ENCODE measurements at places on chromosomes 5 and 9. TPM values are rescaled to one million over a fixed set of nuclear protein-coding genes. Genes with fewer than 3 reads are reported as not detected.

The ACTBL2 gene
- 5.8 TPM for total RNA-seq

The PTGS1 gene
- total RNA-seq, result 4.7 TPM

The NELFB gene
- total RNA-seq, result 21.3 TPM

The CARTPT gene
- total RNA-seq, result not detected

The CCDC152 gene
- total RNA-seq, result 3.1 TPM

The MARCOL gene
- not detected for total RNA-seq

The SLC6A3 gene
- total RNA-seq, result not detected

The BHMT2 gene
- 3.0 TPM for total RNA-seq

The ANKRD18A gene
- total RNA-seq, result 2.8 TPM

The CDH9 gene
- total RNA-seq, result not detected

The SPATA31C1 gene
- total RNA-seq, result not detected

The QRFP gene
- not detected for total RNA-seq

The LECT2 gene
- total RNA-seq, result not detected

The CXCL14 gene
- total RNA-seq, result 288 TPM

The DBH gene
- under 0.01 TPM for total RNA-seq

The INVS gene
- 29.1 TPM for total RNA-seq

The SPATA31E1 gene
- total RNA-seq, result not detected

The BRD9 gene
- total RNA-seq, result 33.9 TPM

The GPR151 gene
- not detected for total RNA-seq

The LCN9 gene
- not detected for total RNA-seq

The KIAA1191 gene
- total RNA-seq, result 41.9 TPM

The ZDHHC11B gene
- 0.89 TPM for total RNA-seq

The MARVELD2 gene
- total RNA-seq, result 5.5 TPM

The SPARC gene
- total RNA-seq, result 3,092 TPM

The STPG3 gene
- total RNA-seq, result not detected

The GPR150 gene
- not detected for total RNA-seq

The RLN1 gene
- total RNA-seq, result not detected

The DAB2IP gene
- total RNA-seq, result 12.8 TPM

The ADAMTS16 gene
- 3.1 TPM for total RNA-seq

The RICTOR gene
- total RNA-seq, result 55.2 TPM

The SRD5A1 gene
- total RNA-seq, result 6.0 TPM
